Adrenal gland (tissue), 19 donors: ENCODE measurements at places on chromosomes 3 and 15. TPM values are rescaled to one million over a fixed set of nuclear protein-coding genes. Genes with fewer than 3 reads are reported as not detected.

GRCh38 chr3:33490641-33491241 lies 50.5 kb upstream of the UBP1 start:
- DNase-seq, result no peak

DNA sequence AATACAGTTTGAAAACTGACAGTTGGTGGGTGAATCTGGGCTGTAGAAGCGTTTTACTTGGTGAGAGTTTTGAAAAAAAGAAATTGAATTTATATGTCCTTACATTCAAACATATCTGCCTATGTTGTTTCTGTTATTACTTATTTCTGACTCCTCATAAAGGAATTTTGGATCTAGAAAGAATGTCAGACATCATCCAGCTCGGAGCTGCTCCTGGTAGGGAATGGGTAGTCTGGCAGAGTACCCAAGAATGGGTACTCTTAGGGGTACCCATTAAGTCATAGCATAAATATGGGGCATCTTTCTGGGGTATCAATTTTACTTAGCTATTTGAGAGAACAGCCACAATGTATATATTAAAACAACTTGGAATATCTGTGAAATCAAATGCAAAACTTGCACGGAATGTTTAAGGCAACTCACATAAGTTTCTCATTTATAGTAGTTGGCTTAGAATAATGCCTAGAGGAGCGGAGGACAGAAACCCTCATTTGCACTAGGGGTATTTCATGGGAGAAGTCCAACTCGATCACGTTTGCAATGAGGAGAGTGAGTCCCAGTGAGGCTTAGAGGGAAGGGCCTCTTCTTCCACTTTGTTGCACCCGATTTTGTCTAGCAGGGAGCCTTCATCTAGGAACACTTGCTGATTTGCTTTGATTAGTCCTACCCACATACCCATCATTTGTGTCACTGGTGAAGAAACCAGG lies 2.4 kb upstream of the LARP6 start:
- no peak for DNase-seq

GRCh38 chr3:111314898-111315297 lies 227.1 kb upstream of the CD96 start:
- DNase-seq, result no peak

GRCh38 chr3:188687389-188687788 lies 484.4 kb upstream of the TPRG1 start:
- peak; percentile 18 for DNase-seq

The TRPC1 gene
- total RNA-seq, result 5.9 TPM

GRCh38 chr3:49609815-49610214 lies 55.5 kb downstream of the BSN start:
- DNase-seq, result no peak

DNA sequence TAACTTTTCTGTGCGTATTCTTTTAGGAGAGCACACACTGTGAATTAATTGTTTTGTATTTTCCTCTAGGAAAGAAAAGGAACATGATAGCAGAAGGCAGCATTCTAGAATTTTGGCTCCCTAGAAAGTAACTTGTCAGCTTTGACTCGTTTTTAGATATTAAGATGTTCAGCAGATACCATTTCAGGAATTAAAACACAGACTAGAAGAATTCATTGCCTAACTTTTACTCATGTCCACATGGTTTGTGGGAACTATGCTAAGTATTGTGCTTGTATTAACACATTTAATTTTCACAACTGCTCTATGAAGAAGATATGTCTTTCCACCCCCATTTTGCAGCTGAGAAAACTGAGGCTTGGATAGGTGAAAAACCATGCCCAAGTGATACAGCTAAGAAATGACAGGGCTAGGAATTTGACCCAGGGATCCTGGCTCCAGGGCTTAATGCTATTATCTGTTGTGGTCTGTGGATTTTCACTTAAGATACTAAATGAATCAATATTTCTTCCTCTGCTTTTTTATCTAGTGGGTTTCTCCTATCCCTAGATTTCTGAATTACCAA lies 128.8 kb downstream of the MITF start:
- no peak for DNase-seq

The HDC gene
- 0.25 TPM for total RNA-seq
